ENCODE measurements at places on chromosomes 5 and 9. TPM values are rescaled to one million over a fixed set of nuclear protein-coding genes. Genes with fewer than 3 reads are reported as not detected.

The DOCK8 gene
- total RNA-seq = 2.0 TPM

The GAS1 gene
- 5.7 TPM for total RNA-seq

DNA sequence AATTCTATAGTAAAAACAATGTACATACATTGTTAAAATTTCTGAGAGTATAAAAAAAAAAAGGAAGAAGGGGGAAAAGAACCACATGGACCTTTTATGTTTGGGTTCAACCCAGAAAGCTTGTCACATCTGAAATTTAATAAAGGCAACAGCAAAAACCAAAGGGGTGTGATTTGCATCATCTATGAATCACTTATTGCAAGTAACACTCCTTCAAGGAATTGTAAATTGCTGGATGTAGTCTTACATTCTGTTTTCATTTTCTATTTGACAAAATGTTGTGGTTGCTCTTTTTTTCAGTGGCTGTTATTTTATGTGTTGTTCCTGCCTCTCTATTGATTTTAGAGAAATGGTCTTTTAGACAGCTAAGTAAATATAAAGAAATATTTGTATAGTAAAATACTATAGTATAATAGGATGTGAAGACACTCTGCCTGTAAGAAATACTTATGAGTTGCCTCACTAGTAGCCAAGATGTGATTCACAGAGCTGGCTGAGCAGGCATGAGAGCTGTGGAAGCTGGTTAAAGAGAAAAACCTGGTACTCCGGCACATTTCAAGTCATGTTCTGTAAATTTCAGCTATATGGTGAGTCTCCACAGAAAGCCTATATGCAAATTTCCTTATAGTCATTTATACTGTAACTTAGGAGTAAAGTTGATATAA lies 131.1 kb upstream of the CNTLN start:
- no peak for DNase-seq

DNA sequence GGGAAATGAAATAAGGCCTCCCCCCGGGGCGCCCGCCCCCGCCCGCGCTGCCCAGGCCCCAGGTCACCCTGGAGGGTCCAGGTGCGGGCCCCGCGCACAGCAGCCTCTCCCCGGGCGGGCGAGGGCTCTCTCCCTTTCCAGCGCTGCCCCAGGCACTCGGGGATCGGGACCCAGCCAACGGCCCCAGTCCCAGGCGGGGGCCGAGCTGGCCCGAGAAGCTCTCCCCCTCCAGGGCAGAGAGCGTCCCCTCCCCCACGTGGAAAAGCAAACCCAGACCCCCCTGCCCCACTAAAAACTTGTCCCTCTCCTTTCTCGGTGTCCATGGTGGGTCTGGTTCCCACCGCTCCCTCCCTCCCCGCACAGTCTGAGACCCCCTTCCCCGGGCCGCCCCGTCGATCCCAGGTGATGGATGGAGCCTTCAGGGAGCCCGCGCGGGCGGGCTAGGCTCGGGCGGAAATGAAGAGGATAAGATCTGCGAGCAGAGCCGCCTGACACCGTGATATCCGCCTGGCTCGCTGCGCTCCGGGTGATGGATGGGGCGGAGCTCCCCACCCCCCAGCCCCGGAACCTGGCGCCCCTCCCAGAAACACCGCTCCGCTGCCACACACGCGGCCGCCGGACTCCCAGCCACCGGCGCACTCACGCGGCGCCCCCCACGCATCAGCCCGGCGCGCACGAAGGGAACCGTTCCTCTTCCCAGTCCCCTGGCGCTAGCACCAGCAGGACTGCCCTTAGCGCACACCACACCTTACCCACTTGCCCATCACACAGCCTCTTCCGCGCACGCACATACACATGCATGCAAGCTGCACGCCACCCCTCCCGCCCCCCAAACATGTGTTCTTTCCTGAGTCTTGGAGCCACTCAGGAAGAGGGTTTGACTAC lies 81.7 kb upstream of the ZBTB43 start:
- DNase-seq = no peak

- no peak for DNase-seq
Measured at GRCh38 chr5:158699298-158699880, 400.3 kb downstream of the EBF1 start.

- no peak for DNase-seq
Measured at GRCh38 chr9:91101611-91102168, 260.0 kb downstream of the AUH start.

DNA sequence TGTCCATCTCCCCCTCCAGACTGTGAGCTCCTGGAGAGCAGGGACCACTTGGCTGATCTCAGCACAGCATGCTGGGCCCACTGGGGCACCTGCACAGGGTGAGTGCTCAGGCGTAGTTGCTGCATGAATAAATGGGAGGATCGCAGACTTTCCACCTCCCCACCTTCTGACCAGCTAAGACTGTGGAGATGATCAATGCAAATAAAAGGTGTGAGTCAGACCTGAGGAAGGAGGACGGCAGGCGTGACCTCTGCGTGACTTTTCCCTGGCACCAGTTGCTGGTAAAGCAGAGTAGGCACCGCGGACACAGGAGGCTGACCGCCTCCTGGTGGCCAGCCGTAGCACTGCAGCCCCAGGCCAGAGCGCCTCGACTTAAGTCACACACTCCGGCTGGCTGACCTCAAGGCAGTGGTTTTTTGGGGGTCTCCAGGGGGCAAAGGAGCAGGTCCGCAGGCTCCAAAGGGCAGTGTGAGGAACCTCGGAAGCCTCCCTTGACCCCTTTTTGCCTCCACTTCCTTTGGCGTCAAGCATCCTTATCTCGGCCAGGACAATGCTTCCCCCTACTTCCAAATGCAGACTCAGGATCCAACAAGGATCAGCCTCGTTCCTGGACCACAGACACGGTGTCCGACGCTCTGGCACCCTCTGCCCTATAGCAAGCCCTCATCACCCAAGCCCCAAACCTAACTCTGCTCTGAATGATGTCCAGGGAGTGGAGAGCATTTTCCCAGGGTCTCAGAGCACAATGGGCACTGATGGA lies 12.7 kb upstream of the TDRD7 start:
- peak; percentile 92 for DNase-seq

DNA sequence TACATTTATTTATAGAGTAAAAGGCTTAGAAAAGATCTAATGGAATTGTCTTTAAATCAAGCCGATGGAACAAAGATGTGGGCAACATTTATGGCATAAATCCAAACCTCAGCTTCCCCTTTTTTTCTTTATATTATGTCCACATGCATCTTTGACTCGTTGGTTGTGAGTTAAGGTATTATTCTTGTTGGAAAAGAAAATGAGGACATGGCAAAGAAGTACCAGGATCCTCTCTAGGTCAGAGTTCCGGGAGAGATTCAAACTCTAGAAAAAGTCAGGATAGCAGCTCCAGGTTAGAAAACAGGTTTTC lies 508 bp upstream of the NME5 start:
- no peak for DNase-seq

- no peak for DNase-seq
Measured at GRCh38 chr9:16521868-16522411, 348.5 kb downstream of the BNC2 start.

GRCh38 chr5:174101195-174101730 lies 55.8 kb downstream of the NSG2 start:
- no peak for DNase-seq

GRCh38 chr5:69048230-69048629 lies 45.6 kb upstream of the SLC30A5 start:
- DNase-seq = no peak

DNA sequence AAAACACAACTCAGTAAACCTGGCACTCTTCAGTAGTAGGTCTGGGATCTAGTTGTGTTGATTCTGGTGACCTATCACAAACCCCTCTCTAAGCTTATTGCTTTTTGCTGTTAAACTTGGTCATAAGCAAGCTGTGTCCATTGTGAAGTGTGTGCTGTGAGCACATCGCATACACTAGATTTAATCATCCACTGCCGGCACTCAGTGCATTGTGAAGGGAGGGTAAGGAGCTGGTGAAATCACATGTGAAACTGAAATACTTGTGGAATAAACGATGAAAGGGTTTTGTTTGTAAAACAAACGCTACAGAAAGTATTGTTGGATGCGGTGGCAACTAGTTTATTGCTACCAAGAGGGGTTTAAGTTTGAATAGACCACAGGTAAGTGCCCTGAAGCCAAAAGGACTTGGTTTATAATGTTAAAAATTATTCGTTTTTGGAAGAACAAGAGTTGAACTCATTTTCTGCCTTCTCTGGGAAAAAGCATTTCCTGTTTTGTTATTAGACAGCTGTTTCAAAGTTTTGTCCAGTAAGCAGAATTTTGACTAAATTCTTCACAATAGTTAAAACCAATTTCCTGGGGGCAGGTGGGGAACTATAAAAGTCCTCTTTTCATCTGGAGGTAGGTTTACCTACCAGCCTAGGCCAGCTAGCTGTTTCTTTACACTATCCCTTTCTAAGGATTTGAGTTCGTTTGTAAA lies 24.6 kb downstream of the TJP2 start:
- DNase-seq = no peak
